ENCODE measurements at places on chromosomes 2 and 18.

DNA sequence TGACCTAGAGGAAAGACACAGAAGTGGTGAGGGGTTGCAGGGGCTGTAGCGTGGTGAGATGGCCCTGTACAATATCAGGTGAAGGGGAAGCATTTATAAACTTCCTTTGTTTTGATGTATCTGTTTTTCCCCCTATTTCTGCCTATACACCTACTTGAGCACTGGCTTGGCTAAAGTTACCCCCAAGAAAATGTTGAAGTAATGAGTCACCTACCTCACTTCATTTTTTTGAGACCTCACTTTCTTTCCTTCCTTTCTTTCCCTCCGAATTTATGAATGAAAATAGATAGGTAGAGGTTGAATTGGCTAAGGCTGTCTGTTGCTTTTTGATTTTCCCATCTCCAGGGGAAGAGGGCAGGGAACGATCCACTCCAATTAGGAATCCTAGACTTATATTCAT is 231.1 kb upstream of the EPAS1 start:
- DNase-seq: no peak

DNA sequence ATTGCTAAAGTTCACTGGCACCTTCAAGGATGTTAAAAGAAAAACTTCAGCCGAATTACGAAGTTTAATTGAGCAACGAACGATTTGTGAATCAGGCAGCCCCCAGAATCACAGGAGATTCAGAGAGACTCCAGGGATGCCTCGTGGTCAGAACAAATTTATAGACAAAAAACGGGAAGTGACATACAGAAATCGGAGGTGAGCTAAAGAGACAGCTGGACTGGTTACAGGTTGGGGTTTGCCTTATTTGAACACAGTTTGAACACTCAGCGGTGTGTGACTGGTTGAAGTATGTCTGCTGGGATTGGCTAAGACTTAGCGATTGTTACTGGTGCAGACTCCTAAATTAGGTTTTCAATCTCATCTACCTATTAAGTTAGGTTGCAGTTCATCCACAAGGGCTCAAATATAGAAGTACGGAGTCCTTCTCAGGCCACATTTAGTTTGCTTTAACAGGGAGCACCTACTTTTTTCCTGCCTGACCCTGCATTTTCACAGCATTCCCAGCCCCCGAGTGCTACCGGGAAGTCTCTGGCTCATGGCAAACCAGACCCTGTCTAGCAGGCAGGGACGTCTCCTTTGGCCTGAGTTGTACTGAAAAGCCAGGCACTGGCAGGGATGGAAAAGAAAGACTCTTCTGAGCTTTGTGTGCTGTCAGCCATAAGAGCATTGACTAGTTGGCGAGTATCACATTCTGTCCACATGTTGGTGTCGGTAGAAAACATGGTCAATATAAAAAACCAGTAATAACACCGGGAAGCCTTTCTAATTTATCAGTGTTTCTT is 41.1 kb downstream of the CDCA7 start:
- DNase-seq: no peak

- no peak for DNase-seq
Measured at GRCh38 chr2:43161650-43162510, 64.5 kb downstream of the ZFP36L2 start.

DNA sequence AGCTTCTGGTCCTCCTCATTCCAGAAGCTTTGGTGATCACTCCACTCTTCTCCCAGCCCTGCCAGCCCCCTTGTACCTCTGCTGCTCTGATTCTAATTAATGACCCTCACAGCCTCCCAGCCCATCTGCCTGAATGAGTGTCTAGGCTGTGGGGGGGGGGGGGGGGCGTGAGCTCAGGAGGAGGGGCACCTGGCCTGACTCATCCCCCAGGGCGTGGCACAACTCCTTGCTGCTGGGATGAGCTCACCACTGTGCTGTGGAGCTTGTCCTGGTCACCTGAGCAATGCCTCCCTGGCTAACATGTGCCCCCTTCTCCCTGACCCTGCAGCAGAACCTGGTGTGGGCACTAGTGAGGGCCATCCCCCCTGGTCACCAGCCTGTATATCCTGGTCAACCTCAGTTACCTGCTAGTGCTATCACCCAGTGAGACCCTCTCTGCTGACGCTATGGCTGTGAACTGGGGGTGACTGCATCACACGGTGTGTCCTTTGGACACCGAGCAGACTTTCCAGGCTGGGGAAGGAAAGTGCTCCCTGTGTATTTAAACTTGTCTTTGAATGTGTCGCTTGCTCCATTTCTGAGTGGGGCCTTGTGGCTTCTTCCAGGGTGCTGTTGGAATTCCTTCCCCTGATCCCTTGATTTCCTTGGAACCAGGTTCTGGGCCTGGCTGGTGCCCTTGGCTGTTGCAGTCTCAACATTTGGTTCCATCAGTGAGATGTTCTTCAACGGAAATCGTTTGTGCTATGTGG is 41.5 kb upstream of the PUM2 start:
- no peak for DNase-seq

DNA sequence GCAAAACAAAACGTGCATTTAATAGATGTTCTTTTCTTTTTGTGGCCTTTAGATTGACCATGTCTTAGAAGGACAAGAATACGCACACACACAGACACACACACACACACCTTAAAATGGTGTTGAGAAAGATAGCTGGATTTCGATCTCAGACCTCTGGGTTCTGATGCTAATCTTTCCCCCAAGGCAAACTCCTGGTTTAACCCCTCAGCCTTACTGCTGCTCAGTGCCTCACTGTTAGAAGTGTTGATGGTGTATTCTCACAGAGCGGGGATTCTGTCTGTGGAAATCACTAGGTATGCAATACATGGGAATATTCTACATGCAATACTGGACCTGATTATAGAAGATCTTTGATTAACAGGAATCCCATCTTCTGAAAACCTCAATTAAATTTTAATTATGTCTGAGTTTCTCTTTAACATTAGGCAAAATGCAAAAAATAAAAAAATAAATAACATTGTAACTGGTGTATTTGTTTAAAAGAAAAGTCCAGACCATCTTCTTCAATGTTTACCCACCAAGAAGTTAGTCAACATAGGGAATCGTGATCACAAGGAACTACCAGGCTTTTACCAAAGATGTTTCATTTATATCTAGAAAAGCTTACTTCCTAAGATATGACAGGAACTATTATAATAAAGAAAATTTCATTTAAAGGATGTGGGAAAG is 613.5 kb downstream of the LRP1B start:
- DNase-seq: no peak

GRCh38 chr2:181528441-181528840 is 71.3 kb downstream of the ITGA4 start:
- DNase-seq: no peak

DNA sequence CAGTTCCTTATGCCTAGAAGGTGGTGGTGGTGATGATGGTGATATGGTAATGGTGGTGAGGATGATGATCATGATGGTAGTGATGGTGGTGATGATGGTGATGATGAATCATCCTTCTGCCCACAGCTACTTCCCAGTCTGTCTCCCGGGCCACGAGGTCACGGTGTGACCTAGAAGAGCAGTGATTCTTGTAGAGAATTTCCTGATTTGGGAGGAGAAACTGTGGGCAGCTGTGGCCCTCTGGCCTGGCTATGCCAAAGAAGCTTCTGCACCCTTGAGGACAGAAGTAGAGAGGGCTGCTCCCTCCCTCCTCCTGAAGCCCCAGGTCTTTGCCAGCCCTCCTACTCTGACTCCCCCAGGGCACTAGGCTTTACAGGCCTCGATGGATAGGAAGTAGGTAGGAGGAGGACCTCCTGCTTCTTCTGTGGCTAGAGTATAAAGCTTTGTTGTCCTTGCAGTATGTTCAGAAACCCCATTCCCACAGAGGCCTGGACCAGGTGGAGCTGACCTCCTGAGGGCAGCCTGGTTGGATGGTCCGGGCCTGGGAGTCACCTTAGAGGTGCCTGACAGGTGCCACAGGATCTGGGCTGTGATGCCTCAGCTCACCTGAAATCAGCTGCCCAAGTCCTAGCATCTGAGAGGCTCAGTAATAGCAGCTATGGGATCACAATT is 57.9 kb upstream of the EPAS1 start:
- DNase-seq: no peak

- no peak for DNase-seq
Measured at GRCh38 chr2:136059036-136059472, 58.9 kb downstream of the CXCR4 start.

- DNase-seq: no peak
Measured at GRCh38 chr2:7132753-7133152, 215.5 kb downstream of the RNF144A start.

GRCh38 chr2:34291076-34291475 is 692.0 kb upstream of the FAM98A start:
- DNase-seq: no peak

GRCh38 chr2:233262562-233262961 is 11.1 kb downstream of the ATG16L1 start:
- DNase-seq: no peak

All from activated CD8-positive, alpha-beta memory T cell treated with anti-CD3 and anti-CD28 coated beads for 1 hour (primary cell).